GM13977 (cell line): ENCODE measurements at places on chromosomes 5 and 9.

- no peak for DNase-seq
These were observed 19.1 kb downstream of the FGD3 start for GRCh38 chr9:92966518-92966800.

DNA sequence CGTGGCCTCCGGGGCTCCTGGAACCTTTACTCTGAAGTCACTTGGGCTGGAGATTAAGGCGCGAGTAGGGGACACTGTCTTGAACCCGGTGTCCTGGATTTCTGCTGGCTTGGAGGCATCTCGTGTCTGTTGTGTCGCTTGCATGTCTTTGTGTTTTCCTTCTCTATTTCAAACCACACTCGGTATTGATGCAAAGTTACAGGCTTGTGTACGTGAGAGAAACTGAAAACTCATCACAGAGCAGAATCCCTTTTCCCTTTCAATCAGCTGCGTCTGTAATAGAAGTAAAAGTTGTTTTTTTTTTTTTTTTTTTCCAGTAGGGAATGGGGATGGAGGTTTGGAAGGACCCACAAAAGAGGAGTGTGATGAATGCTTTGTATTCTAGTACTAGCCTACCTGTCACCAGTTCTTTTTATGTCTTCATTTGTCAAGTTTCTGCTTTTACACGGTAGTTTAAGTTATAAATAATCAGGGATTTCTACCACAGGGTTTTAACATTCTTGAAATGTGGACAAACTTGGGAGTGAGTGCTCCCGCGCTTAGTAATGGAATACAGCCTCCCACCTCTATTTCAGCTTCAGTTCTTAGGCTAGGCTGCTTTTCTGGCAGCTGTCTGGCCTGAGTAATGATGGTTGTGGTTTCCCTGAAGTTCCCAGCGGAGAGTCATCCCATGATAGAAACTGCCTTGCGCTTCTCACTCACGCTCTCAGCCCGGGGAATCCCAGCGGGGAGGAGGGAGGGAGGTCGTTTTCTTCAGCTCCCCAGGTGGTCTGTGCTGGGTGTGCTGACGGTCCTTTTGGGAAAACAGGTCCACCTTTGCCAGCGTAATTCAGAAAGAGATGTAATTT lies 763 bp downstream of the TJP2 start:
- peak; percentile 76 for DNase-seq

- DNase-seq: no peak
These were observed 269.8 kb upstream of the CDH9 start for GRCh38 chr5:27308153-27308552.

- DNase-seq: no peak
These were observed 4.1 kb downstream of the BAG1 start for GRCh38 chr9:33260372-33260771.

- DNase-seq: no peak
These were observed 58.3 kb upstream of the CPEB4 start for GRCh38 chr5:173829826-173830225.

GRCh38 chr9:110571801-110572483 lies 7.6 kb downstream of the SVEP1 start:
- no peak for DNase-seq

DNA sequence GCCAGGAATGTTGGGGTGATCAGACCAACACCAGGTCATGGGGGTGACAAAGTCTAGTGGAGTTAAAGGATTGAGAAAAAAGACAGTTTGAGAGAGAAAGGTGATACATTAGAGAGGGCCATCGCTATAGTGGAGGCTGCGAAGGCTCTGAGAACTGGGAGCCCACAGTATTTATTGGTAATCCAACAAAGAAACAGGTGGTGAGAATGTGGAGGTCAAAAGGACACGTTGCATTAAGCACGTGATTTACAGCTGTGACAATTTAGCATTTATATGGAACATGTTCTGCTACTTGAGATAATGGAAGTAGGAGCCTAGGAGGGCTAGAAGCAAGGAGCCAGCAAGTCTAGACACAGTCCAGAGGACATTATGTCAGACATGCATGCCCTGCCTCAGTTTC lies 2086.5 kb upstream of the C9orf72 start:
- no peak for DNase-seq

DNA sequence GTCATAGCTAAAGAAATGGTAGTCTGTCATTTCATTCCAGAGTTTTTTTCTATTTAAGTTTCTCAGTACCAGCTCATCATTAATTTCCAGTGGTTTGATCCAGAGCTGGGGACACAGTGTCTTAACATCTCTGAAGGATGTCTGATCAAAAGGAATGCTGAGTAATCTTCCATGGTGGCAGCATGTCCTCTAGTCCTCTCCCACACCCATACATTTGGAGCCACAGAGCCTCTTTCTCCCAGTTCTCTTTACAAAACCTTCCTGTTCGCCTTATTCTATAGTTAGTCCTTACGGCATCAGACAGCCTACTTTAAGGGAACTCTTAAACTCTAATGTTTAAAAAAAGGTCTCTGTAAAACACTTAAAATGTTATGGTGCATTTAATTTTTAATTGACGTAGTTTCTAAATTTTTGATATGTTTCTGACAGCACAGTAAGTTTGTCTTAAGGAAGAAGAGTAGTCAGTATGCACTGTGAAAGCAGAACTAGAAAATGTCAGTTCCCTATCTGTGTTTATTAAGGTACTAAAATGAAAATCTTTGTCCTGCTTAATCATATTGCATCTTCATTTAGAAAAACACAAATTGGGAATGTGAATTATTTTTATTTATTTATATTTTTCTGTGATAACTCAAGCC lies 96.8 kb downstream of the INIP start:
- DNase-seq: no peak

DNA sequence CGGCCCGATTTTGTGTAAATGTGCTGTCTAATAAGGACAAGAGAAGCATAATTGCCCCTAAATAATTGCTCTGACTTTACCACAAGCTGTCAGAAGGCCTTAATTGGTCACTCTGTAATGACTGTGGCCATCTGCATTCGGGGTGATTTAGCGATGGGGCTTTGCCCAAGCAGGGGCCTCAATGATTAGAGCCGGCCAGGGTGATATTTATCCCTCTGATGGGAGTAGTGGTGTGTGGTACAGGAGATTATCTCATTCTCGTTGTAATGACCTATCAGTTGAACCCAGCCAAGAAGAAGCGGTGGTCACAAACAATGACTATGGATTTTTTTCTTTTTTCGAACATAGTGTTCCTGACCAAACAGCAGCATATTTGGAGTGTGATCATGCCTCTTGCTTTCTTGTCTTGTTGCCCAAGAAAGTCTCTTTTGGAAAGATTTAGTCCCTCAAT lies 72.0 kb upstream of the SAP30L start:
- DNase-seq: no peak

- DNase-seq: no peak
These were observed 115.7 kb downstream of the TRIO start for GRCh38 chr5:14258840-14259239.

DNA sequence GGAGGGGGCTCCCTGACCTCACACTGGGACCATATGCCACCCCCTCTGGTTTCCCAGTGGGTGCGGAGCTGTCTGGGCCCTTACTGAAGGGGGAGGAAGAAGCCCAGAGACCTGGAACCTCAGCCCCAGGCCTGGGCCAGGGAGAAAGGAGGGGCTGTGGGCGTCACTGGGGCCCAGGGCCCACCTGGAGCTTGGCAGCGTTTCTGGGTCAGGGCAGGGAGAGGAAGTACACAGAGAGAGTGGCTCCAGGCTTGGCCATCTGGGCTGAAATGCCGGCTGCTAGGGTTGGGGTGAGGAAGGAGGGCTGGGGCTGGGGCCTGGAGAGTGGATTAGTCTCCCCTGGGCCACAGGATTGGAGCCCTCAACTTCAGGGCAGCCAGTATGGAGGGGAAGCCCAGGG lies 6.4 kb upstream of the DAB2IP start:
- no peak for DNase-seq

- no peak for DNase-seq
These were observed 12.7 kb upstream of the GOLM1 start for GRCh38 chr9:86112057-86112456.

GRCh38 chr5:69517763-69518212 lies 25.2 kb downstream of the OCLN start:
- DNase-seq: no peak

DNA sequence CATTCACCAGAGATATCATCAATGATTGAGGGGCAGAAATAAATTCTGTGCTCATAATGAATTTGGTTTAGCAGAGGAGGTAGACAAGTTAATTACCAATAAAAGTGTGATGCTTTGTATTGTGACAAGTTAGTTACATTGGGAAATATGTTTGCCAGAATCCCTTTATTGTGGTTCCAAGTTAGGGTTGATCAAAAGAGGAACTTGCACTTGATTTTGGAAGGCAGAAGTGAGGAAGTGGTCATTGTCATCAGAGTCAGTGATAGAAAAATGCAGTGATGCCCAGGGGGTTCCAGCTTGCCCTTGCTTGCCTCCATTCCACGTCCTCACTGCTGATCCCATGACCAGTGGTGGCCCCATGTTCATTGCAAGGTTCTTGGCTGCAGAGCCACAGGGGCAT lies 69.7 kb downstream of the SVEP1 start:
- DNase-seq: no peak

DNA sequence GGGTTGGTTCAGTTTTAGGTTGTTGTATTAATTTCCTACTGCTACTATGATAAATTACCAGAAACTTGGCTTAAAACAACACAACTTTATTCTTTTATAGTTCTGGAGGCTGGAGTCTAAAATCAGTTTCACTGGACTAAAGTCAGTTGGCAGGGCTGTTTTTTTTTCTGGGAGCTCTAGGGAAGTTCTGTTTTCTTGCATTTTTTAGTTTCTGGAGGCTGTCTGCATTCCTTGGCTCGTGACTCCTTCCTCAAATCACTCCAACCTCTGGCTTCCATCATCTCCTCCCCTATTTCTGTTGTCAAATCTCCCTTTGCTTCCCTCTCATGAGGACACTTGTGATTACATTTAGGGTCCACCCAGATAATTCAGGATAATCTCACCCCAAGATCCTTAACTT lies 51.3 kb upstream of the SUB1 start:
- DNase-seq: no peak

DNA sequence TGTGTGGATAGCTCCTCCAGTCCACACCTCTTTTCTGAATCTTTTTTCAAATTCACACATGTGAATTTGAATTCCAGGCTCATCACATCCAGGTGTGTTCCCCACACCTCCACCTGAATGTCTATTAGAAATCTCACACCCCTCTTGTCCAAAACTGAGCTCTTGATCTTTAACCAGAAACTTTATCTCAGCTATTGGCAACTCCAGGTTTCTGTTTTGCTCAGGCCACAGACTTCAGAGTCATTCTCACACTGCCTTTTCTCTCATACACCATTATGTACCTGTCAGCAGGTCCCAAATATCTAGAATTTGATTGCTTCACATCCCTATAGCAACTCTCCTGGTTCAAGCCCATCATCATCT lies 11.6 kb downstream of the NIPSNAP3B start:
- peak; percentile 19 for DNase-seq

DNA sequence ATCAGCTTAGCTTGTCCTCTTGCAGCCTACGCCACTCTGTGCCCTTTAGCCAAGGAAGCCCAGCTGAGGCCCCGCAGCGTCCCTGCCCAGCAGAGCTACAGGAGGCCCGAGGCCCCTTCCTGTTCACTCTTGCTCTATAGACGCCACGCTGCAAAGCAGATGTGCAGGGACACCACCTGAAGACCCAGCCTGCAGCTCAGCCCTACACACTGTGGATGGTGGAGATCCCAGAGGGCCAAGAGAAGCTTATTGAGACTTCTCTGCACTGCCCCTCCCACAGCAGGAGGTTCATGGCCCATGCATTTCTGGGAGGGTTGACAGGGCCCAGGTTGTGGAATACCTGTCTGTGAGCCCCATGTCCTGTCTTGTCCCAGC lies 33.6 kb downstream of the IRF1 start:
- no peak for DNase-seq

DNA sequence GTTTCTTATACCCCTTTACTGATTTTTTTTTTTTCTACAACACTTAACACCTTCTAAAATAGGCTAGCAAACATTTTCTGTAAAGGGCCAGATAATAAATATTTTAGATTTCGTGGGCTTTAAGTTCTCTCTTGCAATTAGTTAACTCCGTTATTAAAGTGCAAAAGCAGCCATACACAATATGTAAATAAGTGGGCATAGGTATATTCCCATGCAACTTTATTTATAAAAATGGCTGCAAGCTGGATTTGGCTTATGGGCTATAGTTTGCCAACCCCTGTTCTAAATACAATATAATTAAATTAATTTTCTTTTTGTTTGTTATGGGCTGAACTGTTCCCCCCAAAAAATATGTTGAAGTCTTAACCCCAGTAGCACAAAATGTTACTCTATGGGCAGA lies 10.8 kb downstream of the IL6ST start:
- no peak for DNase-seq

DNA sequence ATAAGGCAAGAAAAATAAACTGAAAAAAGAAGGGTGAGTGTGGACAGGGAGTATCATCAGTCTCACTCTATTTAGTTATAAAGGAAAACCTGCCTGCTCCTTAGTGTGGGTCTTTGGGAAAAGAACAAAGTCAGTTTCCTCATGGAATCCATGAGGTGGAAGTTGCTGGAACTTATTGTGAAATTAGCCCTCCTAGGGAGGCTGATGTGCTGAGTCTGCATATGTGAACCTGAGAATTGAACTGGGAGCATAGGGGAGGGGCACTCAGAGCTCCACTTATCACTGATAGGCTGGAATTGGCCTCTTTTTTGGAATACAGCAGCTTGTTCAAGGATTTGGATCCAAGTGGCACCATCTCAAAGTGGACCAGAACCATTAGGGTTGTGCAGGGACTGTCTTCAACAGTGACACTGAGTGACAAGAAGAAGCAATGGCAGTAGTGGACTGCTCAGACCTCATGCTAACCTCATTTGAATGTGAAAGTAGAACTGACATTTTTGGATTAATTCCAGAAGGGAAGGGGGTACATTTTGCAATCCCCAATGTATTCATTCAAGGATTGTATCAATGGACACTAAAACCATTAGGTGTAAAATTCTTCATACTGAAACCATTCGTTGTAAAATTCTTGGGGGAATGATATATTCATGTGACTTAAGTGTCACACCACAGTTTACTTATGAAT lies 103.6 kb upstream of the KLF9 start:
- DNase-seq: no peak

GRCh38 chr9:130049431-130050210 lies 4.1 kb upstream of the GPR107 start:
- no peak for DNase-seq

- DNase-seq: no peak
These were observed 18.7 kb upstream of the LECT2 start for GRCh38 chr5:135973323-135974020.

GRCh38 chr5:162624110-162624509 lies 556.5 kb downstream of the GABRG2 start:
- DNase-seq: no peak

GRCh38 chr5:35554016-35554415 lies 63.6 kb upstream of the SPEF2 start:
- no peak for DNase-seq

DNA sequence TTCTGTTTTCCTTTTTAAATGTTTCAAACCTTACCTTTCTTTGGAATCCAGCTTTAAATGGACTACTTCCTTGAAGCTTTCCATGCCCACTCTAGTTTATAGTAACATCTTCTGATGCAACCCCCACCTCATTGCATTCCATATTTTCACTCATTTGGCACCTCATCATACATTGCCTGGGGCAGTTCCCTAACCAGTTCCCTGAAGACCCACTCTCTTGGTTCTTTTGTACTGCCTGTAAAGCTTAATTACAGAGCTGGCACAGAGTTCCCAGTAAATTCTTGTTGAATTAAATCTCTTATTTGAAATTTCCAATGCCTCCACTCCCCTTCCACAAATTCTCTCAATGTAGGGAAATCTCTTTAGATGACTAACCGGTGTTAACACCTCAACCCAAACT lies 257.2 kb downstream of the ARRDC3 start:
- DNase-seq: no peak

GRCh38 chr5:160679567-160680309 lies 172.3 kb downstream of the ATP10B start:
- DNase-seq: no peak

GRCh38 chr9:80841888-80842287 lies 847.5 kb downstream of the TLE1 start:
- peak; percentile 4 for DNase-seq
